Mucosa of gallbladder (tissue), 1 donor: ENCODE measurements at places on chromosomes 12 and 14. TPM values are rescaled to one million over a fixed set of nuclear protein-coding genes. Genes with fewer than 3 reads are reported as not detected.

The CACNA1C gene
- total RNA-seq = 19.3 TPM

The ABCD2 gene
- 0.63 TPM for total RNA-seq

The NR1H4 gene
- total RNA-seq = 45.8 TPM

The TXNDC16 gene
- total RNA-seq = 7.0 TPM

The MYL2 gene
- not detected for total RNA-seq

The CCDC38 gene
- total RNA-seq = not detected

The GALNT9 gene
- total RNA-seq = 0.12 TPM

The TBX3 gene
- 12.0 TPM for total RNA-seq

The C3AR1 gene
- total RNA-seq = 20.5 TPM
